Central memory CD4-positive, alpha-beta T cell (primary cell): ENCODE measurements at places on chromosomes 4 and X.

DNA sequence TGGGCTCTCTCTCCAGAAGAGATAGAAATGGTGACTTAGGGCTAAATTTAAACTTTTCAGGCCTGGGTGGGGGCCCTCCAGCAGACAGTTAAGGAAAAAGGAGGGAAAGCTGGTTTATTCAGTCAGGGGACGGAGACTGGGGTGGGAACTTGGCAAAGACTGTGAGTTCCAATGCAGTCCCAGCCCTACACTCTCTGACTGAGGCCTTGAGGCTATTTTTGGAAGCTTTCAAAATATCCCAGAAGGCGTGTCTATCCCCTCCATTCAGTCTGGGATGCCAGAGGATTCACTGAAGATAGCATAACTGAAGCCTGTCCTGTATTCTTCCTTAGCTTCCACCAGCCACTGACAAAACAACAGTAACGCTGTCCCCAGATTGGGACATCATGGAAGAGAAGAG is 32.1 kb upstream of the MSN start:
- DNase-seq = no peak

DNA sequence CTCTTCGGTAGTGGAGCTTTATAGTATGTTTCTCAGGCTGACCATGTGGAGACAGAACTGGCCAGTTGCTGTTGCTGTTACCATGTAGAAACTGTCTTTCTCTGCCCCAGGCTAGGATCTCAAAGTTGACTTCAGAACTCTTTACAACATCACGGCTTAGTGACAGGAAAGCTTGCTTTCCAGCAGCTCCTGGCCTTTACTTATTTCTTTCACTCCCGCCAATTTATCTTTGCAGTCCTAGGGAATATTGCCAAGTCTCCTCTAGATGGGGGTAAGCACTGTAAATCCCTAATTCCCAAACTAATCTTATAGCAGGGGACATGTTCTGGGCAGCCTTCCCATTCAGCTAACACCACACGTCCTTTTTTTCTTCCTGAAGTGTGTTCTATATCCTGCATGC is 631.6 kb downstream of the SPRY1 start:
- no peak for DNase-seq

GRCh38 chr4:85826060-85826678 is 351.2 kb downstream of the ARHGAP24 start:
- no peak for DNase-seq

DNA sequence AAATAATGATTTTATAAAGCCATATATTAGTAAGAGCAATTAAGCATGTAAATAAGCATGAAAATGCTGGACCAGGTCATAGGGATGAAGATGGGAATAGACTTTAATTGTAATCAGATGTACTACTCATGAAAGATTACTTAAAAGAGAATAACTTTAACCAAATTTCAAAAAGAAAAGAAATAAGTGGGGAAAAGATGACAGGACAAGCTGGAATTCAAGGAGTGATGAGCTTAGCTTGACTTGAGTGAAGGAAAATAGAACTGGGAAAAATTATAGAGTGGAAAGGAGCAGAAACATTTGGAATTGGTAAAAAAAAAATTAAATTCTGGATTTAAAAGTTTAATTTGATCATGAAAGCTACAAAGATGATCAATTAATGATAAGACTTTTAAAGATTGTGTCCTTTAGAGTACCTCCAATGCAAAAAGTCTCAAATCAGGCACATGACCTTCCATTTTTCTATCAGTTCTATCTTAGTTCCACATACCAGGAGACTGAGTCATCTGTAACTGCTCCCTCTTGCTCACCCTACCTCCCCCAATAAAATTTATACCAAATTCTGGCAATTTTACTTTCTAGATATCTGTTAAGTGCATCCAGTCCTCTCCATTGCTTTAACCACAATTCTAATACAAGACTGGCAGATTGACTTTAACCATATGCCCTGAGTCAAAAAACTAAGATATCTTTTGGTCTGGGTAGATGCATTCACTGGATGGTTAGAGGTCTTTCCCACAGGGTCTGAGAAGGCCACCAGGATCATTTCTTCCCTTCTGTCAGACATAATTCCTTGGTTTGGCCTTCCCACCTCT is 56.4 kb upstream of the SLIT2 start:
- no peak for DNase-seq

- no peak for DNase-seq
Observed at GRCh38 chr4:65747386-65747785, 77.1 kb upstream of the EPHA5 start.

GRCh38 chr4:139146926-139147629 is 29.9 kb downstream of the ELF2 start:
- no peak for DNase-seq

DNA sequence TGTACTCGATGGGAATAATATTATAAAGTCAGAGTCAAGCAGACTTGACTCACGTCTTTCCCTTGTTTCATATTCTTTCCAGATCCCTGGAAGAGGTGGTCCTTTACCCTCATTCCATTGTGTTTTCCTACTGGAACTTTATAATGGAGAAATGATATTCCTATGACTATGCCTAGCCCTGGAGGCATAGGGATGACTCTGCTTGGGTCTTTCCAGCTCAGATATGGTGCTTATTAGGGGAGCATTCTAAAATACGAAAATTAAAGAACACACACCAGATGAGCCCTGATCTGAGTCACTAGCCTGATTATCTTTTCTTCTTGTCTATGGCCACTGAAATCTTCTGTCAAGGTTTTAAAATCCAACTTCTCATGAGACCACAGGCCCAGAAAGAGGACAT is 231.4 kb downstream of the ANKRD50 start:
- no peak for DNase-seq

- DNase-seq = no peak
Observed at GRCh38 chrX:9108054-9108453, 74.1 kb upstream of the FAM9B start.

DNA sequence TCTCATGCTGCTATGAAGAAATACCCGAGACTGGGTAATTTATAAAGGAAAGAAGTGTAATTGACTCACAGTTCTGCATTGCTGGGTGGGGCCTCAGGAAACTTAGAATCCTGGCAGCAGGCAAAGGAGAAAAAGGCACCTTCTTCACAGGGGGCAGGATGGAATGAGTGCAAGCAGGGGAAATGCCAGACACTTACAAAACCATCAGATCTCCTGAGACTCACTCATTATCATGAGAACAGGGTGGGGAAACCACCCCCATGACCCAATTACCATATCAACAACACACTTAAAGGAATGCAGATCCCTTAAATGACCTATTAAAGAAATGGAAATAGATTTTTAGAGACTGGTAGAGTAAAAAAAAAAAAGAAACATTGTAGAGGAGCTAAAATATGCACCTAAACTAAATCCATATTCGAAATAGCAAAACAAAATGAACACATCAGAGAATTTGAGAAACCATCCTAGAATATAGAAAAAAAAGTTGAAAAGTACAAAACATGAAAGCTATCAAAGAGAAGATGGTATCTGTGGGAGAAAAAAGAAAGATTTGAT is 104.3 kb upstream of the UGT8 start:
- no peak for DNase-seq

DNA sequence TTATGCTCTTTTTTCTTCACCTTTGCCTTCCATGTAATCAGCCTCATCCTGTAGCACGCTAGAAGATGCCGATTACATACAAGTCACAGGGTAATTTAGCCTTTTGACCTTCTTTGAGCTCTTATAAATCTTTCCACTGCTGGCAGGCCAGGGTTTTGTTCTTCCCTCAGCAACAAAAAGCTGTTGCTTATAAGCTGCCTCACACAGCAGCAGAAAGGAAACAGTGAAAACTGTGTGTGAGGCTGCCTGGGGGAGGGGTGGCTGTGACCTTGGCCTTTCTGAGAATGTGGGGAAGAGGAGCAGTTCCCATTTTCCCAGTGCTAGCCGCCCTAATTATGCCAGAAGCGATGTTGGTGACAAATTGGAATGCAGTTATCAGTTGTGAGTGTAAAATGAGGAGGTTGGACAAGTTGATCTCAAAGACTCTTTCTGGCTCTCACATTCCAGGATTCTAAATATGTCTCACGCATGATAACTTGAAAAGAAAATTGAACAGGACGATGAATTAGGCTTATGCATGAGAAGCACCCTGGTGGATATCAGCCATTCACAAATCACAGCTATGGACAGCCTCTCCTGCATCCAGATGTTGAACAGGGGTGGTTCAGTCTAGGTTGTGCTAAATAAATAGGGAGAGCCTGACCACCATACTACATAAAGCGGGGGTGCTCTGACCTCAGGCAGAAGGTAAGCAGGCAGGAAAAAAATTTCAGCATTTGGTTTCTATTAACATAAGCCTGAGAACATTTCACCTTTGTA is 25.7 kb downstream of the SLITRK2 start:
- no peak for DNase-seq

GRCh38 chrX:23884427-23885024 is 23.2 kb downstream of the APOO start:
- no peak for DNase-seq

DNA sequence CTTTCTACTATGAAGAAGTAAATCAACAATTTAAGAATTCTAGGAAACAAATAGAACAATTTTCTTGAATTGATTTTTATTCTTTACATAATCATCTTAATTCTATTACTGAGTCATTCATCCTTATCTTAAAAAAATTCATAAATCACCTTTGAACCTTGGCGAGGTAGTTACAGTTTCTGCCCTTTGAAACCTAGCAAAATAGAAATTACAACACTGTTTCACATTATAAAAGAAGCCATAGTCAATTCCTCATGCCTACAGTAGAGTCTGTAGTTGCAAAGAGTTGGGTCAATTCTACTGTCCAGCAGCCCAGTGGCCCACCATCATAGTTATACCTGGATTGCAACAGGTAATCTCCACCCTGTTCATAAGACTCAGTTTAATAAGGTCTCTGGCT is 7.3 kb downstream of the SMIM31 start:
- no peak for DNase-seq

- no peak for DNase-seq
Observed at GRCh38 chr4:163143532-163143931, 23.2 kb downstream of the NAF1 start.

DNA sequence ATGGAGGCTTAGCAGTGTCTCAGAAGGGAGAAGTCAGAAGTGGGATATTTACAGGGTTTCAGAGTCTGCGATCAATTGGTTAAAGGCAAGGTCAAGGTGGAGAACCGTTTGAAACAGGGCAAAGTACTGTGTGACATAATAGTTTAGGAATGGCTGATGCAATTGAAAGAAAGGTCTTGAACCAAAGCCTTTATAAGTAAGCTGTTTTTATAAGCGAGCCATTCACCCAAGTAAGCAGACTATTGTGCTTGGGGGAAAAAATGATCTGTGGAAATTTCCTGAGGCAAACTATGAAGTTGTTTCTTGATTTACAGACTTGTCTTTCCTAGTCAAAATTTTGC is 327.3 kb downstream of the CAMK2D start:
- no peak for DNase-seq

GRCh38 chrX:108019382-108019875 is 25.4 kb upstream of the VSIG1 start:
- DNase-seq = no peak

DNA sequence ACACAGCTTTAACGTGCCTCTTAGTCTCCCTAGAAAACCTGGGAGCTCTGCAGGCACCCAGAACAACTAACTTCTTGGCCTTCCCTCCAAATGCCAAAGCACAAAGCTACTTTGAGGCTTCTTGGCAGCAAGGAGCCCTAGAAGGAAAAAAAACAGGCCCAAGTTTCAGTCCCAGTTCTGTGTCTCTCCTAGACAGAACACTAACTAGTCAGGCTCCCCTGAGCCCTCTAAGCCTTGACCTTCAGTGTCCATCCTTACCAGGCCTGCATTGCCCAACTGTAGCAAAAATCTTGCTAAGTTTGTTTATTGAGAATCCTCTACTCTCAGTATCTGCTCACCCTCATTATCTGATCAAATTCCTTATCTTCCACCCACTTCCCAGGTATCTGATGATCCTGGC is 79.2 kb downstream of the PAPSS1 start:
- no peak for DNase-seq

GRCh38 chr4:15077969-15078368 is 75.7 kb downstream of the CPEB2 start:
- DNase-seq = no peak

GRCh38 chr4:78885598-78885997 is 53.6 kb downstream of the PAQR3 start:
- DNase-seq = no peak

DNA sequence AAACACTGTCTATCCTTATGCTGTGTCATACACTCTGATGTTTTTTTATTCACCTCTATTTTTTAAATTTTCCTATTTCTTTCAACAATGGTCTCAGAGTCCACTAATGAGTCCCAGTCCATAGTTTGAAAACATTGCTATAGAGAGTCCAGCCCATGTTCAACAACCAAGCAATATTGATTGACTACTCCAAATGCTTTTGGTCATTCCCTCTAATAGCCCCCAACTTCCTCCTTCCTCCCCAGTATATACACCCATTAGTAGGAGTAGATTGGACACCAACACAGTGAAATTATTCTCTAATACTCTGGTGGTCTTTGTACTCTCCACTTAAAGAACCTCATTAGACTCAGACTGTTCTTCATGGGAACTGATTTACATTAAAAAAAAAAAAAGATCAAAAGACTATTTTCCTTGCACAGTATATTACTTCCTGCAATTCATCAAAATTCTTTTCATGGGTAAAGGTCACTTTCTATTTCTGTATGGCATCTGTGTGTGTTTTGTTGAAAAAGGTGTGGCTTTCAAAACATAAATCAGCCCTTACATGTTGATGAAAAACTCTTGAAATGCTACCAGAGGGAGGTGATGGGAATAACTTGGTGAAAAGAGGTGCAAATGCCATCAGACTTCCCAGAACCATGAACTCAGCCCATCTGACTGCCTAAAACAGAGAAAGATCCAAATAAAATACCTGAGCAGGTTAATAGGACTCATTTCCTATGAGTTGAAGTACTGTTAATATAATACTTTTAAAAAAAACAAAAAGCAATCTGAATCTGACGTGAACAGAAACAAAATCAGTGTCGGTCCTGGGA is 250.3 kb upstream of the KLF3 start:
- DNase-seq = no peak

- DNase-seq = no peak
Observed at GRCh38 chrX:49189606-49190005, 3.4 kb upstream of the PRICKLE3 start.

DNA sequence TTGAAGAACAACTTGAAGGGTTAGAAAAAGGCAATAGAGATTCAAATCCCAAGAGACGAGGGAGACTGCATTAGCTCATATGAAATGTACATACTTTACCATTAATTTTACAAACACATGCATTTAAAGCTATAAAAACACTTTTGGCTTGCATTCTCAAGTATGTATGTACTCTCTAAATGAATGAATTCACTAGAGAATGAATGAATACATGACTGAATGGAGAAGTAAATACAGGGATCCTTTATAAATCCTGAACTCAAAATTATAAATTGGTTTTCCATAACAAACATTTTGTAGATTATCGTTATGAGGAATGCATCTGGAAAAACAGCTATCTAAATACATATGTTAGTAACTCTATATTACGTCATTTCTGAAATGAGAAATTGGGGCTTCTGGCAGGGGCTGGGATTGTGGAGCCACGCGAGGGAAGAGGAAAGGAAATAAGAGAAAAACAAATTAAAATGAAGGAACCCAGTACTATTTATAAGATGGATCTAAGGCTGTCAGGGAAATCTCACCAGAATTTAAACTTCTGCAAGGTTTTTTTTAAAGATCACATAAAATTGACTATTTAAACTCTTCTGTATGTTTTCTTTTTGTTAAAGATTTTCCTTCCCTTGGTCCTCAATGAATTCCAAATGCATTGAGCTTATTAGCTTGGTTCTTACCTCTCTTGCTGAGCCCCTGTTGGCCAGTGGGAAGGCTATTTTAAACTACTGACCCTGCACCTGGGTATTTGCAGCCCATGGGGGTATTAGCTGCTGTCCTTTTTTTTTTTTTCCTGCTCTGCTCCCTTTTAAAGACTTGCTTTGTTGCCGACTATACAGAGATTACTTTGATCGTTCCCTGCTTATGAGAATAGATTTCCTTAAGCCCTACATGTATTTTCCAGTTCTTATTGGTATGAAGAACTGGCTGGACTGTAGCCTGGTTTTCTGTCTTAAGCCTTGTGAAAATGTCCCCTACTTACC is 207.8 kb downstream of the ADGRL3 start:
- DNase-seq = no peak
